ENCODE measurements at places on chromosomes 7 and 10. TPM values are rescaled to one million over a fixed set of nuclear protein-coding genes. Genes with fewer than 3 reads are reported as not detected.

The FANK1 gene
- 3.7 TPM for total RNA-seq

The IKZF1 gene
- not detected for total RNA-seq

The FAM53B gene
- total RNA-seq = 13.3 TPM

The ZNF862 gene
- total RNA-seq = 3.4 TPM

Measured in A549 treated with ZK216348 at 1 μM for 4 hours (cell line).